ENCODE measurements at places on chromosomes 4 and X.

DNA sequence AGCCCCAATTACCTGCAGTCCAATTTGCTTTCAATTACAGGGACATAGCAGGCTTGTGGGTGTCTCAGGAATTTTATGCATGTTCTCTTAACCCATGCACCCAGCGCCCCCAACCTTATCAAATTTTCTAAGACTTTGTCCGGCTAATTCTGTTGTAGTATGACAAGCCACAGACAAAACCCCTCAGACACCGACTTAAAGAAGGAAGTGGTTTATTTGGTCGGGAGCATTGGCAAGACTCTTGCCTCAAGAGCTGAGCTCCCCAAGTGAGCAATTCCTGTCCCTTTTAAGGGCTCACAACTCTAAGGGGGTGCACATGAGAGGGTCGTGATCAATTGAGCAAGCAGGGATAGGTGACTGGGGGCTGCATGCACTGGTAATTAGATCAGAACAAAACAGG is 28.7 kb upstream of the IL9R start:
- no peak for DNase-seq

- DNase-seq: no peak
Measured at GRCh38 chr4:186757696-186758355, 34.2 kb upstream of the FAT1 start.

DNA sequence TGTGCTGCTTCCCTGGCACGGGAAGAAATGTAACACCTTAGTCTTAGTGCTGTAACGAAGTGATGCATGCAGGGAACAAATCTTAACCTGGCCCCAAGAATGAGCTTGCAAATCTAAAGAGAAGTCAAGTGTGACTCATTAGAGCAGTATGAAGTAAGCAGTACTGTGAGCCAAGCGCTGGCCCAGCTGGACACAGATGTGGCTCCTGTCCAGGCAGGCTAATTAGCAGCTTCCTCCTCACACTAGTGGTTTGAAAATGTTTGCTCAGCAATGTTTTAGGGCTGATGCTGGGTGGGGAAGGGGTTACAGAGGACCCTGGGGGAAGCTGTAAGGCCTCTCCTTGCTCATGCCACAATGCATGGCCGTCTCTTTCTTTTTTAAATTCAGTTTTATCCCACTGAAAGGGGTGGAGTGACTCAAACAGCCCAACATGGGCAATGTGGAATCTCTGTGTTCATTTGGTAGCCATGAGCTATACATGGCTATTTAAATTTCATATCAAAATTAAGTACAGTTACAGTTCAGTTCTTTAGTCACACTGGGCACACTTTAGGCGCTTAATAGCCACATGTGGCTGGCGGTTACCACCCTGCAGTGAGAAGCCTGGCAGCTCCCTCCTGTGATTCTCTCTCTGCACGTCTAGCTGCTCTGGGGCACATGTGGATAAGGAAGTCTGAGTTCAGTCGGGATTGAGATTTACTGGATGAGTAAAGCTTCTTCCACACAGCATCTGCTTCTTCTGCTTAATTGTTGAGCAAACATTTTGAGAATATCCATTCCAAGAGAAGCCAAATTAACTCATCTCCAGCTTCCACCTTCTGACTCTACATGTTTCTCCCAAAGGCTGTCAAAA is 48.8 kb downstream of the MAP7D2 start:
- DNase-seq: no peak

DNA sequence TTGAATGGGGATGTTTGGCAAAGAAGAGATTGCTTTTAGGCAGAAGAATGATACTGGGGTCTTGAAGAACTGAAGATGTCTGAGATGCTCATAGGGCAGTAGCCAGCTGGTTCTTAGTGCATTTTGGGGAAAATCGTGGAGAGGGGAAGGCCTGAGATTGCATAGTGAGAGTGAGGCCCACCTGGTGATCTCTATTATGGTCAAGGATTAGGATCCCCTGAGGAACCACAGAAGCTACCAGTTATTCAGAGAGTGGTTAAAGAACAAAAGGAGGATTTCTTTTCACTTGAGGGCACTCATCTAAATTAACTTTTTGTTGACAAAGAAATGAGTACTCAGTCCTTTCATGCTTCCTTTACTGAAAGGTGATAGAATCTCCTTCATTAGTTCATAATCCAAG is 271.3 kb upstream of the HAND2 start:
- DNase-seq: no peak

- no peak for DNase-seq
Measured at GRCh38 chr4:180437601-180438000, 1805.6 kb upstream of the TENM3 start.

DNA sequence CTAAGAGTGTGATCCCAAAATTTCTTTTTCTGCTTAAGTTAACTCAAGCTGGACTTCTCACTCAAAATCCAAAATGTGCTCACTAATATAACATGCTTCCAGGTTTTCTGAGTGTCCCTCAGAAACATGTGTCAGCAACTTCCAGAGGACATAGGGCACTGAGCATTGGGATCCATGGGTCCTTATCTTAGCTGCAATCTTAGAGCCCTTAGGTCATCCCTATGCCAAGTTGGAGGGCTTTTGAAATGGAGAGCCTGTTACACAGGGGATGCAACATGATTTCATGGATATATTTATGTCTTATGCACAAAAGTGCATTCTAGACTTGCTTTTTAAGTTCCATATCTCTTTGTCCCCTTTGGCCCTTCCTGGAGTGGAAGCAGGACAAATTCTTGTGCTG is 11.7 kb upstream of the HCCS start:
- DNase-seq: no peak

GRCh38 chr4:2322841-2323240 is 60.9 kb upstream of the MXD4 start:
- DNase-seq: no peak

DNA sequence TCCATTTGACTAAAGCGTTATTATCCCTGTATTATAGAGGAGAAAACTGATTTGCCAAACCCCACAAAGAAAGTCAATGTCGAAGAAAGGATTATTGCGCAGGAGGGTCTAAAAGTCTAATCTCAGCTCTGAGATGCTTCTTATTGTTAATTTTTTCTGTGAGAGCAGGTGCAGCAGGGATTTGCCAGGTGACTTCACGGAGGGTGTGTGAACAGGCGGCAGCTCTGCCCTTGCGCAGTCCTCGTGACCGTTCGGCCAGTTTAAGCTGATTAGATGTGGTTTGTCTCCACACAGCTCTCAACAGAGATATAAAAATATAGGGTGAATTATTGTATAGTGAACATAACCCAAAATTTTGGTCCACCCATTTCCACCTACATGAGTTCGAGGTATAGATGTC is 28.5 kb downstream of the TENM3 start:
- no peak for DNase-seq

- DNase-seq: no peak
Measured at GRCh38 chr4:94545296-94545695, 93.6 kb downstream of the PDLIM5 start.

GRCh38 chr4:148061795-148062194 is 329.9 kb downstream of the ARHGAP10 start:
- no peak for DNase-seq

GRCh38 chrX:113935518-113935917 is 648.4 kb upstream of the HTR2C start:
- DNase-seq: no peak

DNA sequence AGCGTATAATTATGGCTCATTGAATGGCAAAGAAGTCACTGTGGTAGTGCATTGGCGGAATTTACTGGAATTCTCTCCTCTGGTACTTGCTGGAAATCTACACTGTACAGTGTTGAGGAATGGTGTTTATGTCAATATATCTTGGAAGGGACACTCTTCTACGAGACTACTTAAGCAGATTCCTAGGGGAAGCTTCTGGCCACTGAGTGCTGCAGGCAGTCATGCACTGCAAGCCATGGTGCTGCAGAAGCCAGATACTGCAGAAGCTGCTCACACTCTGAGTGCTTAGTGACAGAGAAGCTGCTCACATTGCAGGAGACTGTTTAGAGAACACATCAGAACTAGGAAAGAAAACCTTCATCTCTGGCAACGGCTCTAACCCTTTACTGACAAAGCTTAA is 725.0 kb downstream of the CCSER1 start:
- no peak for DNase-seq

DNA sequence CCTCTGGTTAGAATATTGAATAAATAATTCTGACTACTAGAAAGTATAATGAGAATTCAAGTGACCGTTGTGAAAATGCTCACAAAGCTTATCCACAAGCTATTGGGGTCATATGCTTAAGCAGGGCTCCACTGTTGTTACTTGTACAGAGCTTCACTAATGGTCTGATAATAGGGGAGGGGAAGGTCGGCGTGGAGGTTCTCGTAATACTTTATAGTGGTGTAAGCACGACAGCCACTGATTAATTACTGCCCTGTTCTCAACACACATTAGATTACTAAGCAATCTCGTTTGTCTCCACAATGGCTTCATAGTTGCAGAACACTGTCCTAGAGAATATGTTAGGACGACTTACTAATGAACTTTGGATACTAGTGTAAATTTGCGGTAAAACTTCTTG is 11.6 kb downstream of the UNC5C start:
- no peak for DNase-seq

GRCh38 chr4:91471280-91471679 is 832.5 kb upstream of the GRID2 start:
- no peak for DNase-seq

Measured in cortex of kidney (tissue), 1 donor.